ENCODE measurements at places on chromosomes 5 and 9.

DNA sequence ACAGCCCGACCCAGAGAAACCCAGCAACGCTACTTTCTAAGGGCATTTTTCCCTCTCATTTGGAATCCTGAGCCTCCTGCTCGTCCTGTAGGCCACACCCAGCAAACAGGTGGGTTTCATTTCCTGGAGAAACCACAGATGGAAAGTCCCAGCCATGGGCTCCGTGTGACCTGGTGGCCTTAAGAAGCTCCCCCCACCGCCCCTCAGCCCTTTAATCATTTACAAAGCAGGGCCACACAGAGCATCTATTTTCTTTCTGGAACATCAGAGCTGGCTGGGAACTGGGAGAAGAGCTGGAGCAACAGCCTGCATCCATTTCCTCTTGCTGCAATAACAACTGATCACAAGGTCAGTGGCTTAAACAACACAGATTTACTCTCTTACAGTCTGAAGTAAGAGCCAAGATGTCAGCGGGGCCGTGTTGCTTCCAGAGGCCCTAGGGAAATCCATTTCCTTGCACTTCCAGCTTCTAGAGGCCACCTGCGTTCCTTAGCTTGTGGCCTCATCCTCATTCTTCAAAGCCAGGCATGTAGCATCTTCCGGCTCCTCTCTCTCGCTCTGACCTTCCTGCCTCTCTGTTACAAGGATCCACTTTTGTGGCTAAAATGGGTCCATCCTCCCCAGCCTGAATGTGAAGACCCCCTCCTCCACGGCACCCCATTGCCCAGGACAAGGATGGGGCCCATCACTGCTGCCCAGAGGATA lies 40.5 kb downstream of the C9orf50 start:
- DNase-seq = no peak

DNA sequence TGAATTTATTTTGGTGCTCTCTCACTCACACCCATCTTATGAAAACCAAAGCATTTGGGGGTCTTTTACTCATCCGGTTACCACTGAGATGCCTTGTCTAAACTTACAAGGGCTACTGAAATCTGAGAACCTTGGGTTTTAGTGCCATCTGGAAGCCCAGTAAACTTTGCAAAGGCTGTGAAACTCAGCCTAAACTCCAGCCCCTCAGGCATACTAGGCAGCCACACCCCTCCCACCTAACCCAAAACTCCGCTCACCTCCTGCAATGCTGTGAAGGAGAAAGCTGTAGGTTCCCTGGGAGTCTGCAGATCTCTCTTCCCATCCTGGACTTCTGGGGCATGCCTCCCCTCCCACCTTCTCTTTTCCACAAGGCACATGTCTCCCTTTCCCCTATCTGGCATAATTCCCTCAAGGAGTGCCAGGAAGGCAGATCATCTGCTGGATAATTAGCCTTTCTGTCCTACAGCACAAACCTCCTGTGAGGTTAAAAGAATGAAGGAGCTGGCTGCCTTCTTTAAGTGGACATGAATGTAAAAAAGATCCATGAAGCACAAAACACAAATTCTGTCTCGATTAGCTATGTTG lies 71.5 kb upstream of the ANXA1 start:
- no peak for DNase-seq

GRCh38 chr9:134408389-134408788 lies 82.1 kb downstream of the RXRA start:
- DNase-seq = no peak

GRCh38 chr5:61366497-61367240 lies 34.6 kb downstream of the ZSWIM6 start:
- no peak for DNase-seq

DNA sequence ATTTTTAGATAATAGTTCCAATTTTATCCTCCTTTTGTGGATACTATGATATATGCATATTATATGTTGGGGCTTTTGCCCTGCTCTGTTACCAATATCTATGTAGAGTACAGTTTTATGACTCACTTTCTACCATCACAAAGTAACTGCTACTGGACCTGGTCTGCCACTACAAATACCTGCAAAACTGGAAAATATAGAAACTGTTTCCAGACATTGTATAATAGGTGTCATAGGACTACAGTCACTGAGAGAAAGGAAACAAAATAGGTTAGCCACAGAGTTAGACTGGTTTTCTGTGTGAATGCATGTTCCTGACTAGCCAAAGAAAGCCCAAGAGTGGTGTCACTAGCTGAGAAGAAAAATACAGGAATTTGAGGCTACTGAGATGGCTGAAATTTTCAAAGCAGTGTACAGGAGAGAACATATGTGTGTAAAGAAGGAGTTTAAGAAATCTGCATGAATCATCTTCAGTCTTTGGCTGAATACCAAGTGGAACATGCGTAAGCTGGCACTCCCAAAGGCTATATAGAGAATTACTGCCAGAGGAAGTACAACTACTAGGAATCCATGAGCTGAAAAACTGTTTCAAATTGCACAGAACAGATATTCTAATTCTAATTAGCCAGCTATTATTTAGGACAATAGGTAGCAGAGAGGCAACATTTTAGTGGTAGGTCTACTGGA lies 29.0 kb upstream of the FAM174A start:
- no peak for DNase-seq

DNA sequence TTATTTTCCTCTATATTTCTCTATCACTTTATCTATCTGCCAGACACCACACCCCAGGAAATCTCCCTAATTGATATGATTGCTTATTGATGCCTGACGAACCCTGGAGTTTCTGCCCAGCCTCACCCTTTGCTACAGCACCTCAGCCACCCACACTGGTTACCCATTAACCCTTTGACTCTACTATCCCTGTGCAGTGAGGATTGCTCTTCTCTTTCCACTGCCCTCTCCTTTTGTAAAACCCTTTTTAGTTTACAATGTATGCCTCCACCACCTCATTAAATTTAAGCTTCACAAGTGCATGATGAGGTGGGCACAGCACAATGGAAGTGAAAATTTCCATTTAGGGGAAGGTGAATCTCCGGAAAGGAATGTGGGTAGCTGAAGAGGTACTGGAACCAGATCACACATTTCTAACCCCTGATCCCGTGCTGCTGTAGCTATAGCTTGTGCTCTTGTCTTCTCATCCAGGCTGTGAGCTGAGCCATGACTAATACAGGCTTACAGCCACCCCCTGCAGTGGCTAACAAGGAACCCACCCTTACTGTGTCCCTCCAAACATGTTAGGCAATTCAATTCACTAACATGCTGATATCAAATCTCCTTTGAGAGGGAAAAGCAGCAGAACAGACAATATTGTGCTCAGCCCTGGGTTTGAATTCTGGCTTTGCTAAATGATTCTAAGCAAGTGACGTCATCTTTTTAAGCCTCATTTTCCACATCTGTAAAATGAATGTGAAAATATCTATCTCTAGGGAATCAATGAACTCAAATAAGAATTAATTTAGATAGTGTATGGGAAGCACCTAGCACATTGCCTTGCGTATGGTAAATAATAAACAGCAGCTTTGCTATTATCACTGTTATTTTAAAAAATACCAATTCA lies 186.9 kb upstream of the TRIM32 start:
- DNase-seq = no peak

DNA sequence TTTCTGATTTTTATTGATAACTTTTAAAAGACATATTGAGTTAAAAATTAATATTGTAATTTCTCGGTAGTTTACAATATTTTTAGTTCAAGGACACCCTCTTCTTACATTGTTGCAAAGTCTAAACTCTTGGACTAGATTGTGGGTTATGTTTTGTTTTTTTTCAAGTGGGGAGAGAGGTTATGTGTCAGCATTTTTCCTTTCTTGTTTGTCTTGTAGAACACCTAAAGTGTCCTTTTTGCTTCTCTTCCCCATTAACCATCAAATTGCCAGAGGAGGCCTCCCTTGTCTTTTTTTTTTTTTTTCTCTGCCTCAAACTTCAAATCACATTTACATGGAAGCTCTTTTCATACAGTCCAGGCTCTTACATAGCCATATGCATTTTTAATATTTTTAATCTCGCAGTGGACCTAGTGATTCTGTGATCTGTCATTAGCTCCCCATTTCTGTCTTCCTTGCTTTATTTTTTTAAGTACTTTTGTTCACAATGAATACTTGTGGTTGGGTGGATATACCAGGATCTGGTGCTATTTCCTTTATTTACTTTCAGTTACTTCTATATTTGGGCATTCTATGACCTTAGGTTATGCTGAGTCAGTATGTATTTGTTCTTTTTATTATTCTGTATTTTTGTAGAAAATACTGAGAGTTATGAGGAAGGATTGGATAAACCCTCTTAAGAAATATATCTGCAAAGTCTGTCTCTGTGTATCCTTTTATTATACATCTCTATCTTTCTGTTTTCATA lies 2280.6 kb upstream of the ACO1 start:
- DNase-seq = no peak

GRCh38 chr9:65420771-65421170 lies 135.8 kb upstream of the FOXD4L5 start:
- no peak for DNase-seq

- DNase-seq = no peak
These were observed 3.5 kb downstream of the TXNDC8 start for GRCh38 chr9:110334183-110334582.

DNA sequence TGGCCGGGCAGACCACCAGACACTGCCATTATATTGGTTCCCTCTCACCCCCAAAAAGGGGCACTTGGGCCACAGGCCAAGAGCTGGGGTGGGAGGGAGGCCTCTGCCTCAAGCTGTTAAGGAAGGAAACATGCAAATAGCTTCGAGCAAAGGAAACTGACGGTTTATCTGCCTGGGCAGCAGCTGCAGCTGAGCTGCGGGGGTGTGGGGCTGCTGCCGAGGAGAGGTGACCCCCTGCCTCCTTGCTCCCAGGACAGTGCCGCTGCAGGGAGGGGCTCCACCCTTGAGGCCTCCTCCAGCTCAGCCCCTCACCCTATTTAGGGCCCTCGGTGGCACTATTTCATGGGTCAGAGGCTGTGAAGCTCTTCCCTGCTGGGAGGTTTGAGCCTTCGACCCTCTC lies 789 bp downstream of the DOK3 start:
- DNase-seq = no peak

DNA sequence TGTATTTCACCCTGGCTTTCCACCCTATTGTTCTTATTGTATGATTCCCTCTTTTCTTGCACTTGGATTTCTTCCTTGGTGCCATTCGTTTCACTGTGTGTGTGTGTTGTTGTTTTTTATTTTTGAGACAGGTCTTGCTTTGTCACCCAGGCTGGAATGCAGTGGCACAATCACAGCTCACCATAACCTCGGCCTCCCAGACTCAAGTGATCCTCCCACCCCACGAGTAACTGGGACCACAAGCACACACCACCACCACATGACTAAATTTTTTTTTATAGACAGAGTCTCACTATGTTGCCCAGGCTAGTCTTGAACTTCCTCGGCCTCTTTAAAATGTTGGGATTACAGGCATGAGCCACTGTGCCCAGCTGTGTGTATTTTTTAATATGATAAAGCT lies 72.0 kb downstream of the MLLT3 start:
- DNase-seq = no peak

DNA sequence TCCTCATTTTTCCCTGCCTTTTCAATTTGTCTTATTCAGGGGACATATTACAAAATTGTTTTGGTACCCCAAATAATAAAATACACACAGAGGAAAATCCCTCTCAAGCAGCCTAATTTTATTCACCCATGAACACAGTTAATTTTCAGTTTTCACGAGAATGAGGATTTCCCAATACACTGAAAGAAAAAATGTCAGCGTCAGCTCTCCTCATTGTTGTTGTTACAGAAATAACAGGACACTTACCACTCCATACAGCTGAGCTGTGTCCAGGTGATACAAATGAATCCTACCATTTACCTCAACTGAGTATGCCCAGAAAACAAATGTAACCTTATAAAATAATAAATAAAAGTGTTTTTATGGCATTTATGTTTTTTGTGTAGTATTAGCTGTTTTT lies 144.6 kb upstream of the PCA3 start:
- DNase-seq = no peak

GRCh38 chr5:52801329-52801728 lies 13.6 kb downstream of the ITGA1 start:
- no peak for DNase-seq

DNA sequence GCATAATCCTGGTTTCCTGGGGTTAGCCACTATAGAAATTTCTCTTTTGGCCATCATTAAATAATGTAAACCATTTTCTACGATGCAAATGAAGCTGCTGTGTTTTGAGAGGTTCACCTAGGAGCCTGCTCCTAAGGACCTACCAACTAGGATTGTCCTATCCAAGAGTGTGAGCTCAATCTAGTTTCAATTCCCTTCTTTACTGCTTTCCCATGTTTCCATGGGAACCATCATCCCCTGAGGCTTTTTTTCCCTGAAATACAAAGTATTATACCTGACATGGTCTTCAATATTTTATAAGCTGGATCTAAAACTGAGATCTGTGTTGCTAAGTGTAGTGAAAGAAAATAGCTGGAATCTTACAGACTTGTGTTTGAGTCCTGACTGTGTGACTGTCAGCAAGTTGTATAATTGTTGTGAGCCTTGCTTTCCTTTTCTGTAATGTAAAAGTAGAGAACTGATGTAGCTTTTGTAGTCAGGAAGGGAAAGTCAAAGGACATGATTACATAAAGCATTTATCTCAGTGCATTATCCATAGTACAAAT lies 453.2 kb downstream of the PRR16 start:
- no peak for DNase-seq

DNA sequence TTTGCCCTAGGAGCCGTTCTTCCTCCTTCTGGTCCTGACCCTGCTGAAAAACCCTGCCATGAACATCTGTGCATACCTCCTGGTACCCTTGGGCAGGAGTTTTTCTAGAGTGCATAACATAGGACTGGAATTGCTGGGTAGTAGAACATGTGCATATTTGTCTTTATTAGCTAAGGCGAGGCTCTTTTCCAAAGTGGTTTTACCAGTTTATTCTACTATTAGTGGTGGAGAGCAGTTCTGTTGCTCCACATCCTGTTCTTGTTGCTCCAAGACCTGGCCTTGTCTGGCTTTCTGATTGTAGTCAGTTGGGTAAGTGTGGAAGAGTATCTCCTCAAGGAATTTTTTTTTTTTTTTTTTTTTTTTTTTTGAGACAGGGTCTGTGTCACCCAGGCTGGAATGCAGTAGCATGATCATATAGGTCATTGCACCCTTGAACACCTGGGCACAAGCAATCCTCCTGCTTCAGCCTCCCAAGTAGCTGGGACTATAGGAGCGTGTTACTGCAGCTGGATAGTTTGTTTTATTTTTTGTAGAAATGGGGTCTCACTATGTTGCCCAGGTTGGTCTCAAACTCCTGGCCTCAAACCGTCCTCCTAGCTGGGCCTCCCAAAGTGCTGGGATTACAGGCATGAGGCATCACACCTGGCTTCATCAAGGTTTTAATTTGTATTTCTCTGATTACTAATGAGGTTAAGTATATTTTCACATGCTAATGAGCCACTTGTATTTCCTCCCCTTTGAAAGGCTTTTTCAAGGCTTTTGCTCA lies 85.2 kb downstream of the SPRY4 start:
- DNase-seq = no peak

GRCh38 chr5:103010168-103010567 lies 109.8 kb downstream of the GIN1 start:
- no peak for DNase-seq

- DNase-seq = no peak
These were observed 73.4 kb downstream of the FBN2 start for GRCh38 chr5:128464596-128464995.

- no peak for DNase-seq
These were observed 345.0 kb downstream of the TMEM38B start for GRCh38 chr9:106039151-106039935.

All from naive thymus-derived CD4-positive, alpha-beta T cell (primary cell).